ENCODE measurements at places on chromosomes 16 and 17. TPM values are rescaled to one million over a fixed set of nuclear protein-coding genes. Genes with fewer than 3 reads are reported as not detected.
A peak's percentile ranks its signal among the peaks of the same experiment; 100 is the strongest.

GRCh38 chr16:48822431-48822830, 212.5 kb upstream of the N4BP1 start:
- DNase-seq, result no peak
- H3K27ac ChIP-seq, result no peak overlapping the region
- H3K36me3 ChIP-seq, result no peaks in the 10 kb centered on the region
- no peaks in the 10 kb centered on the region for H3K4me1 ChIP-seq

- no peak overlapping the region for H3K27ac ChIP-seq
- no peaks in the 10 kb centered on the region for H3K4me1 ChIP-seq
- no peak for DNase-seq
- no peaks in the 10 kb centered on the region for H3K27me3 ChIP-seq
- H3K36me3 ChIP-seq, result no peaks in the 10 kb centered on the region
Observed at GRCh38 chr17:70702683-70703255, 533.4 kb downstream of the KCNJ2 start.

DNA sequence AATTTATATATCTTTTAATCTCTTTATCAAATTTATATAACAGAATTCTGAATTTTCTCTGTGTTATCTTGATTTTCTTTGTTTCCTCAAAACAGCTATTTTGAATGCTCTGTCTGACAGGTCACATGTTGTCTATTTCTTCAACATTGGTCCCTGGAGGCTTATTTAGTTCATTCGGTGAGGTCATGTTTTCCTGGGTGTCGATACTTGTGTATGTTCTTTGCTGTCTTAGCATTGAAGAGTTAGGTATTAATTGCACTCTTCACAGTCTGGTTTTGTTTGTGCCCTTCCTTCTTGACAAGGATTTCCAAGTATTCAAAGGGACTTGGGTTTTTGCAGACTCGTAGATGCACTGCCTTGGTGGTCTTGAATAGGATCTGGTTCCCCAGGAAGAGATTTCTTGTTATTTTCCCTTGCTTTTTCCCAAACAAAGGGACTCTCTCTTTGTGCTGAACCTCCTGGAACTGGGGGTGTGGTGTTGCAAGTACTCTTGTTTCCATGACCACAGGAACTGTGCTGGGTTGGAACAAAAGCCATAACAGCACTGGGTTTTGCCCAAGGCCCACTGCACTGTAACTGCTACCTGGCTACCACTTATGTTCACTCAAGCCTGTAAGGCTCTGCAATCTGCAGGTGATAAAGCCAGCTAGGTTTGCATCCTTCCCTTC, 1483.0 kb downstream of the CDH8 start:
- H3K27ac ChIP-seq, result peak overlapping the region; percentile 58
- no peaks in the 10 kb centered on the region for H3K27me3 ChIP-seq
- peaks cover 2% of the 10 kb centered on the region for H3K4me1 ChIP-seq

GRCh38 chr17:74779948-74780400, 3.8 kb upstream of the NAT9 start:
- no peak overlapping the region for H3K27ac ChIP-seq
- no peaks in the 10 kb centered on the region for H3K27me3 ChIP-seq
- H3K36me3 ChIP-seq, result peaks cover 9% of the 10 kb centered on the region
- no peaks in the 10 kb centered on the region for H3K4me1 ChIP-seq

- no peaks in the 10 kb centered on the region for H3K27me3 ChIP-seq
- no peak overlapping the region for H3K4me3 ChIP-seq
- no peak for DNase-seq
- H3K4me1 ChIP-seq, result no peaks in the 10 kb centered on the region
- H3K27ac ChIP-seq, result no peak overlapping the region
- no peaks in the 10 kb centered on the region for H3K36me3 ChIP-seq
Observed at GRCh38 chr16:79950932-79951719, 350.6 kb upstream of the MAF start.

DNA sequence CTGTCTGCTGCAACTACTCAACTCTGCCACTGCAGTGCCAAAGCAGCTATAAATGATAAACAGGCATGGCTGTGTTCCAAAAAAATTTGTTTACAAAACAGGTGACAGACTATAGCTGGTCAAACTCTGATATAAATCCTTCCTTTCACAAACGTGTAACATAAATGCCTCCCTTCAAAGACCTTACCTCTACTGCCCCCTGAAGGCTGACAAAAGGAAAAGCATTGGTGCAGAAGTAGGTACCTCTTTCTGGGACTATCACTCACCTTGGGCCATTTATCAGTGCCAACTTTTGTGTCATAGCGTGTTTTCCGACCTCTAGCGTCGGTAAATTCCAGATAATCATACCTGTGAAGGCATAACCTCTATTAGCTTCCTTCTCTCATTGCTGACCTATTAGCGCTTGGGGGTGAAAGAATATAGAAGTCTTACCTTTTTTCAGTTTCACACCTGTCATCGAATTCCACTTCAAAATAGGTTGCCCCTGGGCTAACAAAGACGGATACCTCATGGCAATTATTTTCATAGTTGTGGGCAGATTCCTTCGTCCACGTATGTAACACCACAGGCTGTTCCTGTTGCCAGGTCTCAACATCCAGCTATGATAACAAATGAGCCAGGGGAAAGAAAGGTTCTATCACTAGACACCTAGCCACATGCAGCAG, 67.9 kb downstream of the ZZEF1 start:
- H3K4me1 ChIP-seq, result no peaks in the 10 kb centered on the region
- H3K27ac ChIP-seq, result no peak overlapping the region

GRCh38 chr16:86294535-86295196, 215.7 kb upstream of the FOXF1 start:
- no peak overlapping the region for H3K4me3 ChIP-seq
- peaks cover 4% of the 10 kb centered on the region for H3K27me3 ChIP-seq
- no peak for DNase-seq
- no peak overlapping the region for H3K27ac ChIP-seq
- H3K36me3 ChIP-seq, result no peaks in the 10 kb centered on the region

GRCh38 chr16:27951489-27952120, 111.9 kb downstream of the GSG1L start:
- H3K4me3 ChIP-seq, result no peak overlapping the region
- no peaks in the 10 kb centered on the region for H3K27me3 ChIP-seq
- H3K36me3 ChIP-seq, result no peaks in the 10 kb centered on the region

- H3K4me1 ChIP-seq, result peaks cover 20% of the 10 kb centered on the region
- peak overlapping the region; percentile 68 for H3K4me3 ChIP-seq
Observed at GRCh38 chr17:73165616-73166404, 1.0 kb downstream of the SSTR2 start.

- no peaks in the 10 kb centered on the region for H3K36me3 ChIP-seq
- peak; percentile 54 for DNase-seq
- no peaks in the 10 kb centered on the region for H3K27me3 ChIP-seq
- H3K4me3 ChIP-seq, result no peak overlapping the region
- H3K4me1 ChIP-seq, result no peaks in the 10 kb centered on the region
Observed at GRCh38 chr16:53692146-53692545, 11.5 kb downstream of the RPGRIP1L start.

DNA sequence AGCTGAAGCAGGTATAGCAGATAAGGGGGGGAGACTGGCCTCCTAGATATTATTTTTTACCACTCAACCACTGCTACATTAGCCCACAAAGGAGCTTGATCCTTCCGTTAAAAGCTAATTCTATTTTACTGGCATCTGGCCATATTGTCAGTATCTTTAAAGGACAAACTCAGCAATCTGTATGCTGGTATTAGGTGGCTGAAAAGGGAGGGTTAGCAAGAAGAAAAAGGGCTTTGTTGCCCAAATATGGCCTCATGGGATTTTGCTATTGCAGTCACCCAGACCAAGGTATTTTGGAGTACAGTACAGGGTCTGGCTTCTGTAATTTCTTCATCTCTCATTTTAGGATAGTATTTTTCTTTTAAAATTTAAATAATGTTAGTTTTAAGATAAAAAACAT, 14.4 kb downstream of the RFWD3 start:
- no peak overlapping the region for H3K4me3 ChIP-seq
- peaks cover 88% of the 10 kb centered on the region for H3K36me3 ChIP-seq
- no peak overlapping the region for H3K27ac ChIP-seq
- H3K4me1 ChIP-seq, result no peaks in the 10 kb centered on the region
- DNase-seq, result no peak
- no peaks in the 10 kb centered on the region for H3K27me3 ChIP-seq

DNA sequence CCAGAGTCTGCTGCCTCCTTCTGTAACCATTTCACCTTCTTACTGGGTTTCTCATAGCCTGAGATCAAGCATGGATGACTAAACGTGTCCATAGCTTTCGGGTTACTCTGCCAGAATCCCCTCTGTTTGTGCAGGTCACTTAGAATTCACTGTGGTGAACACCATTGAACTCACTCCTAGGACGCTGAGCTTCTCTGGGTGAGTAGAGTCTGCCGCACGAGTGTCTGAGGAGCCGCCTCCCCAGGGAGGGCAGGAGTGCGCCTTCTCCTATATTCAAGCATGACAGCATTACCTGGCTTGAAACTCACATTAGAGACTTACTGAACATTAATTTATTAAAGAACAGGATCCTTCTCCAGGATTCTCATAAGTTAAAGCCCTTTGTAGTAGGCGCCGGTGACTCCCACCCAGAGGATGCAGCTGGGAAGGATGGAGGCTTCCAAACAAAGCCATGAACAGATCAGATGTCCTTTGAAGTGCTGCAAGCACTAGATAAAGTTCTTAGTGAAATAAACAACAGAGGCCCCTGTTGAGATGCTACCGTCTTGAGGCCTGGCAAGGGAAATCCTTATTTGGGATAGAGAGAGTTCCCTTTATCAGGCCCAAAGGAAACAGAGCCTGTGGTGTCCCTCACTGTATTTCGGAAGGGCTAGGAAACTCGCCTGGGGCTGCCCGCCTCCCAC, 144.6 kb upstream of the PLCG2 start:
- no peaks in the 10 kb centered on the region for H3K36me3 ChIP-seq
- H3K4me1 ChIP-seq, result peaks cover 19% of the 10 kb centered on the region
- no peaks in the 10 kb centered on the region for H3K27me3 ChIP-seq

DNA sequence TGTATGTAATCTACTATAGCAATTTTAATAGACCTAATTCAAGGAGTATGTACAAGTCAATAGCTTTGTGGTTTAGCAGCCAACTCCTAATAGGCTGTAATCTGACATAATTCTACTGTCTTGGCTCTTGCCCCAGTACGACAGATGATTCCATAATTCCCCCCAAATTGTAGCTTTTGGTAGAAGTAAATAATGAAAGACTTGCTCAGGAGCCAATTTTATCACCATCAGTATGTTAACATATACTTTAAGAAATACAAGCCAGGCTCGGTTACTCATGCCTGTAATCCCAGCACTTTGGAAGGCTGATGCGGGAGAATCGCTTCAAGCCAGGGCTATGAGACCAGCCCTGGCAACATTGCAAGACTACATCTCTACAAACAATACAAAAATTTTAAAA, 53.9 kb downstream of the AP2B1 start:
- H3K27ac ChIP-seq, result no peak overlapping the region
- no peak overlapping the region for H3K4me3 ChIP-seq
- no peak for DNase-seq
- H3K27me3 ChIP-seq, result no peaks in the 10 kb centered on the region

- no peaks in the 10 kb centered on the region for H3K36me3 ChIP-seq
- H3K27me3 ChIP-seq, result no peaks in the 10 kb centered on the region
- DNase-seq, result no peak
- H3K4me1 ChIP-seq, result no peaks in the 10 kb centered on the region
- no peak overlapping the region for H3K4me3 ChIP-seq
Observed at GRCh38 chr16:71431176-71431575, 10.7 kb downstream of the TLE7 start.

DNA sequence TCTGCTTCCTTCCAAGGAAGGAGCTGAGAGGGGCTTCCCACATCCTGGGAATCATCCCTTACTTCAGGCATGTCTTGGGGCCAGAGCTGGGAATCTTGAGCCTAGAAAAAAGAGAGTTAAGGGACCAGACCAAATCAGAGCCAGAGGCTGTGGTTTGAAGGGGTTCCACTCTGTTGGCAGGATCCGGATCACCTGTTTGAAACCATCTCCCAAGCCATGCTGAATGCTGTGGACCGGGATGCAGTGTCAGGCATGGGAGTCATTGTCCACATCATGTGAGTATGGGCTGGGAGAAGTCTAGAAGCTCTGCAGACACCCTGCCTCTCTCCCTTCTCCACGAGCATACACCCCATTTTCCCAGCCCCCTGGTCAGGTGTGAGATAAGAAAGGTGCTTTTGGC, 9.7 kb downstream of the PSMB3 start:
- DNase-seq, result no peak
- H3K36me3 ChIP-seq, result peaks cover 22% of the 10 kb centered on the region
- H3K27ac ChIP-seq, result no peak overlapping the region
- no peaks in the 10 kb centered on the region for H3K27me3 ChIP-seq

The RSL1D1 gene
- total RNA-seq, result 274 TPM

The CCL5 gene
- not detected for total RNA-seq

The CLDN7 gene
- total RNA-seq, result 119 TPM

The PEMT gene
- total RNA-seq, result 42.0 TPM
